Activated T-helper 17 cell treated with anti-CD3 and anti-CD28 coated beads, Interleukin-2, amount 50 U/mL, for 72 hours (primary cell): ENCODE measurements at places on chromosomes 7 and 10.
A peak's percentile ranks its signal among the peaks of the same experiment; 100 is the strongest.

- peaks cover 63% of the 10 kb centered on the region for H3K36me3 ChIP-seq
- peaks cover 9% of the 10 kb centered on the region for H3K4me1 ChIP-seq
- ATAC-seq, result no peak
- no peak overlapping the region for H3K27ac ChIP-seq
Observed at GRCh38 chr7:37198041-37198905, 250.4 kb downstream of the ELMO1 start.

- no peak for ATAC-seq
- no peaks in the 10 kb centered on the region for H3K4me1 ChIP-seq
- no peak overlapping the region for H3K4me3 ChIP-seq
- no peak overlapping the region for H3K27ac ChIP-seq
- peaks cover 10% of the 10 kb centered on the region for H3K27me3 ChIP-seq
Observed at GRCh38 chr7:34327681-34328080, 330.3 kb upstream of the NPSR1 start.

GRCh38 chr7:122762071-122762470, 59.3 kb upstream of the RNF148 start:
- ATAC-seq, result no peak
- no peak overlapping the region for H3K4me3 ChIP-seq
- H3K27me3 ChIP-seq, result no peaks in the 10 kb centered on the region
- H3K27ac ChIP-seq, result no peak overlapping the region
- H3K4me1 ChIP-seq, result no peaks in the 10 kb centered on the region

DNA sequence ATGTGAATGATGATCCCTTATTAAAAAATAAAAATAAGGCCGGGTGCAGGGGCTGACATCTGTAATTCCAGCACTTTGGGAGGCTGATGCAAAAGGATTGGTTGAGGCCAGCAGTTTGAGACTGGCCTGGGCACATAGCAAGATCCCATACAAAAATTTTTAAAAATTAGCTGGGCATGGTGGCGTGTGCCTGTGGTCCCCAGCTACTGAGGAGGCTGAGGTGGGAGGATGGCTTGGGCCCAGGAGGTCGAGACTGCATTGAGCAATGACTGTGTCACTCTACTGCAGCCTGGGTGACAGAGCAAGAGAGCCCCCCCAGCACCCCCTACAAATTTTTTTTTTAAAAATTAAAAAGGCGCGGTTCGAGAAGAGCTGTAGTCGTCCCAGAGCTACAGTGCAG, 1.2 kb upstream of the BRI3 start:
- no peak overlapping the region for H3K27ac ChIP-seq
- H3K4me3 ChIP-seq, result peak overlapping the region; percentile 79
- ATAC-seq, result no peak
- peaks cover 9% of the 10 kb centered on the region for H3K36me3 ChIP-seq
- no peaks in the 10 kb centered on the region for H3K27me3 ChIP-seq

GRCh38 chr10:50990568-50991455, 83.5 kb upstream of the PRKG1 start:
- ATAC-seq, result no peak
- H3K4me1 ChIP-seq, result no peaks in the 10 kb centered on the region
- H3K4me3 ChIP-seq, result peak overlapping the region; percentile 39
- H3K27ac ChIP-seq, result no peak overlapping the region
- H3K36me3 ChIP-seq, result no peaks in the 10 kb centered on the region

DNA sequence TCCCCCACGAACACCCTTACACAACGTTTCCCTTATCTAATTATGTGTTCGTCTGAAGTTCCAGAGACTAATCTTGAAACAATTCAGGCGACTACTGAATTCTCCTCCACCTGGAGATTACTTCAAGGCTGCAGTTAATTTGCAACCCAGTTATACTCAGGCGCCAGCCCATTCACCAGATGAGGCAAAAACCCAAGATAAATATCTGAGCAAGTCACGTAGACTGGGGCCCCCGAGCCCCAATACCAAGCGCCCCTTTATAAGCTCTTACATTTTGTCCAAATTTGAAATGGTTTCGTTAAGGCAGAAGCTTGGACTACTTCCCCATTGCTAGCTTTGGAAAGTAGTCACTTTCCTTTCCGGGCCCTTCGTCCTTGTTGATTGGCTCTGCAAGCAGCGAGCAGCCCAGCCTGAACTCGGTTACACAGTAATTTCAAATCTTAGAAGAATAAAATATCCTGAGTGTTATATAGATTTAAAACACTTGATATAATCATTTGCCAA, 1.2 kb downstream of the TPK1 start:
- peak overlapping the region; percentile 94 for H3K4me3 ChIP-seq
- no peaks in the 10 kb centered on the region for H3K27me3 ChIP-seq
- peaks cover 23% of the 10 kb centered on the region for H3K4me1 ChIP-seq
- H3K36me3 ChIP-seq, result peaks cover 5% of the 10 kb centered on the region
- ATAC-seq, result peak; percentile 22

DNA sequence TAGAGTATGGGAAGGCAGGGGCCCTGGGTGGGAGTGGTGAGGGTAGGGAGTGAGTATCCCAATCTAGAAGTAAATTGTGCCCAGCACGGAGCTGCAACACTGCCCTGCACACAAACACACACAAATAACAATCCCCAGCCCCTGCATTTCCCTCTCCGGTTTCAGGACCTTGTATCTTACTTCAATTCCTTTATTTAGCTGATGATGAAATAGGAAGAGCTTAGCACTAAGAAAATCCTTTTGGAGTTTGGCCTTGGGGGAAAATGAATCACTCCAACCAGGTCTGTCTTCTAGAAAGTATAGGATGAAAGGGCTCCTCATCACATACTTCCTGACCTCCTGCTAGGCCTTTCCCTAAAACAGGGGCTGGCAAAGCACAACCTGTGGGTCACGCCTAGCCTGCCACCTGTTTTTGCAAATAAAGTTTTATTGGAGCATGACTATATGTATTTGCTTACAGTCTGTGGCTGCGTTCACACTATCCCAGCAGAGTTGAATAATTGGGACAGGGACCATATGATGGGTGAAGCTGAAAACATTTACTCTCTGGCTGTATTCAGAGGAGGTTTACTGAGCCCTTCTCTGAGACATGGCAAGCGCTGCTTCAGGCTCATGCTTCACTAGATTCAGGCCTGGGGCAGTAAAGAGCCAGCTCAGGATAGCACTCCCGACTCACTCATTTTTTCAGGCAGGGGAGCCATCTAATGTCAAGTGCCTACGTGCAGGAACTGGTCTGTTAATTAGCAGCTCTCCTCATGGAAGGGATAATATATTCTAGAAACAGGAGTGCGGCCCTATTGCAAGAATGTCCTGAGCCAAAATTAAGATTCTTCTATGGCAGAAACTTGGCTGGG, 111.0 kb downstream of the EGFR start:
- peaks cover 12% of the 10 kb centered on the region for H3K4me1 ChIP-seq
- no peaks in the 10 kb centered on the region for H3K36me3 ChIP-seq
- no peak for ATAC-seq

GRCh38 chr7:94244760-94245159, 149.9 kb upstream of the COL1A2 start:
- no peaks in the 10 kb centered on the region for H3K4me1 ChIP-seq
- no peak overlapping the region for H3K27ac ChIP-seq
- no peak overlapping the region for H3K4me3 ChIP-seq
- H3K36me3 ChIP-seq, result no peaks in the 10 kb centered on the region
- H3K27me3 ChIP-seq, result peaks cover 4% of the 10 kb centered on the region

DNA sequence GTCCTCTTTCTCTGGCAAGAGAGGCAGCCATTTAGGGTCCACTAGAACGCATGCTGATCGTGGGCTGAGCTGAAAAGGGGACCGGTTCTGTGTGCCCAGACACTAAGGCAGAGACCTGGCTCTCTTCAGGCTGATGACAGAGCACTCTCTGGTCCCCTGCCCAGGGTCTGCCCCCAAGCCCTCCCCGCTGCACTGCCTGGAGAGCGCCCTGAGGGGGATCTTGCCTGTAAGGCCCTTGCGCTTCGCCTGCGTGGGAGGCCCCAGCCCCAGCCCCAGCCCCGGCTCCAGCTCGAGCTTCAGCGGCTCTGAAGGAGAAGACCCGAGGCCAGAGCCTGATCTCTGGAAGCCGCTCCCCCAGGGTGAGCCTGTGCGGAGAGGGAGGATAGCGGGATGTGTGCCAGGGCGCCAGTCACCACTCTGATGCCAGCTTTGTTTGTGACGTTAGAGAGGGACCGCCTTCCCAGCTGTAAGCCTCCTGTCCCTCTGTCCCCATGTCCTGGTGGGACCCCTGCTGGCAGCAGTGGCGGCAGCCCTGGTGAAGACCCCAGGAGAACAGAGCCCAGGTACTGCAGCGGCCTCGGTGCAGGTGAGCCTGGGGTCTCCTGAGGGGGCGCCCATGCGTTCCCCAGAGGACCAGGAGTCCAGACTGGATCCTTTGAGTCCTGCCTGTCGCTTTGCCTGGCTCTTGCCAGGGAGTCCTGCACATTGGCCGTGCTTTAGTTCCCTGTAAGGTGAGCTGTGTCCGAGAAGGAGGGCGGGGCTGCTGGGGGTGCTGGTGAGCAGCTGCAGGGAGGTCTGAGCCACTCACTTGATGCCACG, 43.2 kb downstream of the ZNF467 start:
- no peak overlapping the region for H3K27ac ChIP-seq
- H3K36me3 ChIP-seq, result peaks cover 61% of the 10 kb centered on the region
- H3K27me3 ChIP-seq, result no peaks in the 10 kb centered on the region

DNA sequence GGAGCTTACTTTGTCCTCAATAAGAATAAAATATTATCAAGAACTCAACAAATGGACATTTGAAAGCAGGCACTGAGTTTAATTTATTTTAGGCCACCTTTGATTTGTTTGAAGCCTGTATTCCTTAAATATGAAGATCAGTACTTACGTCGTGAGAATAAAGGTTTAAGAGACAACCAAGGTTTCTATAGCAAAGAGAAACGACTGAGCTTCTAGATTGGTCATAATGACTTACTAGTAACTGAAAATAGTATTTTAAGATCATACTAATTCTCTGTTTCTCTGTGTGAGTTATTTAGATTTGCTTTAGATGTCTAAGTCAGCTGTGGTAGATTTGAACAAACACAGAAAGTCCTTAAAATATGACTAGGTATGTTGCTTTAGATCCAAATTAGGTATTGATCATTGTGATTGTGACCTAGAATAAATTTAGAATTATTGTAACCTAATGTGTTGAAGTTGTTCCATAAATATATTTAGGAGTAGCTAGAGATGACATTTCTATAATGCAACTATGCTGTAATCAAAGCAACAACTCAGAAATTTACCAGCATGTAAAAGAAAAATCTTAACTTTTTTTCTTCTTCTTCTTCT, 2.4 kb upstream of the GLCCI1 start:
- H3K27me3 ChIP-seq, result no peaks in the 10 kb centered on the region
- H3K4me1 ChIP-seq, result peaks cover 5% of the 10 kb centered on the region
- no peaks in the 10 kb centered on the region for H3K36me3 ChIP-seq
- ATAC-seq, result peak; percentile 1

DNA sequence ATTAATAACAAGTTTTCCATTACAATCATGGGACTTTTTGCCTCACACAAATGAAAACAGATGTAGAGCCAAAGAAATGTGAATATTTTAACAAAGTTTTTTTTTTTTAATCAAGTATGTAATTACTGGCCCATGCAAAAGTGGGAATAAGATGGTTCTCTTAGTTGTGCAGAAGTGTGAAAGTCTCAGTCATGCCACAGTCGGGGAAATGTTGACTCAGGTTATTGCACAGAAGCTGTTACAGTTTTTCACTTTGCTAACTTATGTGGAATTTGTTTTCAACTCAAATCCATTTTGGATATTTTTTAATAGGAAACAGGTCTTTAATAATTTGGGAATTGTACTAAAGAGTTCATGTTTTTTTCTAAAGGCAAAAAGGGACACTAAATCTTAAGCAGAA, 44.0 kb upstream of the CAV2 start:
- H3K27ac ChIP-seq, result no peak overlapping the region
- H3K36me3 ChIP-seq, result no peaks in the 10 kb centered on the region
- peaks cover 14% of the 10 kb centered on the region for H3K27me3 ChIP-seq
- H3K4me1 ChIP-seq, result no peaks in the 10 kb centered on the region

GRCh38 chr7:2471022-2471329, 5.2 kb downstream of the GRIFIN start:
- no peaks in the 10 kb centered on the region for H3K36me3 ChIP-seq
- H3K27ac ChIP-seq, result no peak overlapping the region
- peaks cover 3% of the 10 kb centered on the region for H3K27me3 ChIP-seq
- H3K4me3 ChIP-seq, result no peak overlapping the region
- H3K4me1 ChIP-seq, result peaks cover 5% of the 10 kb centered on the region

DNA sequence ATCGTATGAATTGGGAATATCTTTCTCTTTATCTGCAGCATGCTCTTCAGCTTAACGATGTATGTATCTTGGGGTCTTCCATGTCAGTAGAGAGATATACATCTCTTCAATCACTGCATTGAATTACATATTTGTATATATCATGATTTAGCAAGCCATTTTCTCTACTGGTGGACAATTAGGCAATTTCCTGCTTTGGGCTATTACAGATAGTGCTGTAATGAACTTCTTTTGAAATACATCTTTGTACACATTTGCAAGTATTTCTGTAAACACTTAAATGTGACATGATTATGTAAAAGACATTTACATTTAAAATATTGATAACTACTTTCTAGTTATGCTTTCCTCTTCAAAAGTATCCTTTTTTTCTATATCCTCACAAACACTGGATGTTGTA, 199.0 kb downstream of the PPP1R9A start:
- no peak overlapping the region for H3K4me3 ChIP-seq
- no peak for ATAC-seq
- peaks cover 3% of the 10 kb centered on the region for H3K27me3 ChIP-seq
- no peak overlapping the region for H3K27ac ChIP-seq

DNA sequence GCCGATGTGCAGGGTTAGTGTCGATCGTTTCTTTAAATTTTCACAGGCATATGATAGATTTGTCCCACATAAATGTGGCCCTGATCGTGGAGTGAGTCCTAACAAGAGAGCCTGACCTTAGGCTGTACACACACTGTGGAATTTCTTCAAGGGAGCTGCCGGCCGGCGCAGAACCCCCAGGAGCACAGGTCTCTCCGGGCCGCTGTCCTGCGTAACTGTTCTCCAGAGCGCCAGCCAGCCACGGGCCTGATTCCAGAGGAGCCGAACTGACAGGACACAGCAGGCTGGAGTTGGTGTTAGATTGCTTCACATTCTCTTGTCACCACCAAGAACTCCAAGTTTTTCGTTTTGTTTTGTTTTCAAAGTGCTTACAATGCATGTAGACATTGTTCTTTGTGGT, 37.3 kb downstream of the SHH start:
- peaks cover 7% of the 10 kb centered on the region for H3K4me1 ChIP-seq
- H3K36me3 ChIP-seq, result peaks cover 98% of the 10 kb centered on the region
- ATAC-seq, result no peak

DNA sequence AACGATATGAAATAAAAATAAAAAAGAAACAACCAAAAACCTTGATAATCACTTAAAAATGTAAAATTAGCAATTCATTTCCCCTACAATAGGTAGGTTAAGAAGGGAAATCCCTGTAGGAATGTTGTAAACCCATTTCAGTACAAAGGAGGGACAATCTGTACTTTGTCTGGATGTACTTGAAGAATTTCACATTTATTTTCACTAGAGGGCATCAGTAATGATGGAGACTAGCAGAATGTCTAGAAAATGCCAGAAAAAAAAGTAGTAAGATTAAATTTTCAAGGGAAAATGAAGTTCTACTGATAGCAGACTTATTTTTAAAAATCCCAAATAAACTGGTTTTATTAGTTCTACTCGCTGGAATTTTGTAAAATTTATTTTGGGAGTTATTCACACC, 209.0 kb upstream of the FZD1 start:
- ATAC-seq, result no peak
- no peak overlapping the region for H3K4me3 ChIP-seq
- H3K4me1 ChIP-seq, result no peaks in the 10 kb centered on the region
